ENCODE measurements at places on chromosomes 2 and 18.

DNA sequence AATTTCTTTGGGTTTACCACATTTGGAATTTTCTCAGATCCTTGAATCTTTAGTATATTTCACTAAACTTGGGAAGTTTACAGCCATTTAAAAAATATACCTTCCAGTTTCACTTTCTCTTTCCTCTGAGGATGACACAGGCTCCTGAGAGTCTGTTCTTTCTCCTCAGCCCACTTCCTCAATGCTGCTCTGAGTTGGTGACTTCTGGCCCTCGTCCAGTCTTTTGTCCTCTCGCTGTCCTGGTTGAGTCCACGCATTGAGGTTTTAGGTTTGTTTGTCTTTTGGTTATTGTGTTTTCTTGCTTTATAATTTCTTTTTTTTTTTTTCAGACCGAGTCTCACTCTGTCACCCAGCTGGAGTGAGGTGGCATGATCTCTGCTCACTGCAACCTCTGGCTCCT, 40.7 kb upstream of the GALR1 start:
- no peak for DNase-seq

- DNase-seq = no peak
Measured at GRCh38 chr18:79010802-79011201, 31.2 kb downstream of the SALL3 start.

DNA sequence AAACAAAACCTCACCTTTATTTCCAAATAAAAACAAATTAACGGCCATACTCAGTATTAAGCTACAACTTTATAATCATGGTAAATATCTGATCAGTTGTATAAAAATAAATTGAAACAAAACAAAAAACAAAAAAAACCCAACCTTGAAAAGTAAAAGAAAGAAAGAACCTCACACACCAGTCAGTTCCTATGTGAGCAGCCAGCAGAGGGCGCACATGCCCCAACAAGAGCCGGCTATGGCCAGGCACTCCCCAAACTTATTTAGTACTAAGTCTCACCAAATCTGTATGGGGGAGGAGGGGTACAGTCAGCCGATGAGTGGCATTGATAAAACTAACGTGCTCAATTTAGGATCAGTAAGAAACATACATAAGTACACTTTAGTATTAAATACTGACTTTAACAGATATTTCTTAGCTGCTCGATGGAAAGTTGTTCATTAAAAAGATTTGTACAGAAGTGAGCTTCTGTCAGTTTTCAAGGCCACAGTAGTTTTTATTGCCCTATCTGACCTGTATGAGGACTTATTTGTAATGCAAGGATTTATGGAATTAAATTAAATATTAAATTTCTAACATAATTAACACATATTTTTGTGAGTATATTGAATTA, 172.6 kb downstream of the TCF4 start:
- peak; percentile 78 for DNase-seq

- no peak for DNase-seq
Measured at GRCh38 chr2:43169987-43170386, 56.4 kb downstream of the ZFP36L2 start.

DNA sequence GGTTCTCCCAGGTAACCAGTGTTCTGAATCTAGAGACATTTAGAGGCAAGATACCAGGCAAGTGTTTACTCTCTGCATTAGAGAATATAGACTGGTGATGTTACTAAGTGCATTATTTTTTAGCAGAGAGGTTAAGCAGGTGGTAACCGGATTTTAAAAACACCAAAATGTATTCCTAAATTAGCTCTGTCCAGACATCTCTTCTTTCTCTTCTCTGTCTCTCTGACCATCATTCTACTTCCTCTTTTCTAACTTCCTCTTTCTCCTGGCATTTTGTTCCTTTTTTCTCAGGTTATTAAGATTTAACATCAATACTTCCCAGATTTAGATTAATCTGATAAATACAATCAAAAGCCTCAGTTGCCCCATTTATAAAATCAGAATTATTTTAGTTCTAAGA, 31.7 kb upstream of the DYNC1I2 start:
- DNase-seq = no peak

DNA sequence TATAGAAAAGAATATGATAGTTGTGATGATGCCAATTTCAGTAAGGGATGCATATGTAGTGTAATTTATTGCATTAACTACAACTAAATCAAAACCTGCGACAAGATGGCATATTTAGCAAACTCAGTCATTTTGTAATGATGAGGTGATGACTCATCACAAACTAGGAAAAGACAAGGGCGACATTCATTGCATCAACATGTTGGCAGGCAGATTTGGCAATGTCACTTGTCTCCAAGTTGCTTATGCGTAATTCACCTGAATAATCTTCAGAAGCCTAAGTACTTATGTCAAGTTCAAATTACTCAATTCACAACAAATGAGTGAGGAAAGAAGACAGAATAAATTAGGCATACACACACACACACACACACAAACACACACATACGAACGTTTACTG, 273.2 kb upstream of the RGPD4 start:
- DNase-seq = no peak
